ENCODE measurements at places on chromosomes 5 and 9.

DNA sequence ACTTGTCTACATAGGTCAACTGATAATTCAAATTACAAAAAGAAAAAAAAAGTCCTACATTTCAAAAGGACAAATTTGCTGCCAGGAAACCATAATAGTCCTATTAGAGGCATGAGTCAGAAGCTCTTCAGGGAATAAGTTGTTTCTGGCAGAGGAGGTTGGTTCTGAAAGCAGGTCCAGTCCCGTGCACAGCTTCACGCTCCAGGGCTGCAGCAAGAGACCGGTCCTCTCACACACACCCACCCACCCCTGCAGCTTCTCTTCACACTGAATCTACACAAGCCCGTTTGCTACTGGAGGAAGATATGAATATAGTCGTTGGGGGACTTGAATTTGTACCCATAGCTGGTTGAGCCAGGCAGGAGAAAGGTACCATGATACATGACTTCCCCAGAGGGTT is 36.9 kb upstream of the SLC1A3 start:
- DNase-seq, result no peak

DNA sequence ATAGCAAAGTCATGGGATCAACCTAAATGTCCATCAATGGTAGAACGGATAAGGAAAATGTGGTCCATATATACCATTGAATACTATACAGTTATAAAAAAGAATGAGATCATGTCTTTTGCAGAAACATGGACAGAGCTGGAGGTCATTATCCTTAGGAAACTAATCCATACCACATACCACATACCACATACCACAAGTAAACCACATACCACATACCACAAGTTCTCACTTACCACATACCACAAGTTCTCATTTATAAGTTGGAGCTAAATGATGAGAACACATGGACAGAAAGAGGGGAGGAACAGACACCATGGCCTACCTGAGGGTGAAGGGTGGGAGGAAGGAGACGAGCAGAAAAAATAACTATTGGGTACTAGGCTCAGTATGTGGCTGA is 154.6 kb upstream of the GHR start:
- no peak for DNase-seq

- DNase-seq, result no peak
Measured at GRCh38 chr5:44835693-44836092, 26.9 kb downstream of the MRPS30 start.

GRCh38 chr9:84169240-84169639 is 171.3 kb downstream of the SLC28A3 start:
- no peak for DNase-seq

DNA sequence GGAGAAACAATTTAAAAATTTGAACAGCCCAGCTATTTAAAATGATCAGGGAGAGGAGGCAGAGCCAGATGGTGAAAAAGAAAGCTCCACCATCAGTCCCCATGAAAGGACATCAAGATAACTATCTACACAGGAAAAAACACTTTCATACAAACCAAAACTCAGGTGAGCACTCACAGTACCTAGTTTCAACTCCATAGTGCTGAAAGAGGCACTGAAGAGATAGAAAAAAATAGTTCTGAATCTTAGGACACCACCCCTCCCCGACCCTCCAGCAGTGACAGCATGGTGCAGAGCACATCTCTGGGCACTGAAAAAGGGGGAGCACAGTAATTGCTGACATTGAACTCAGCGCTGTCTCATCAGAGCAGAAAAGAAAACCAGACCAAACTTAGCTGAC is 732.9 kb downstream of the CETN3 start:
- DNase-seq, result no peak

GRCh38 chr9:107639426-107639825 is 149.9 kb upstream of the KLF4 start:
- no peak for DNase-seq

All from hepatocyte (in vitro differentiated cells).